Right lung (tissue), 10 donors: ENCODE measurements at places on chromosomes 16 and 17.

DNA sequence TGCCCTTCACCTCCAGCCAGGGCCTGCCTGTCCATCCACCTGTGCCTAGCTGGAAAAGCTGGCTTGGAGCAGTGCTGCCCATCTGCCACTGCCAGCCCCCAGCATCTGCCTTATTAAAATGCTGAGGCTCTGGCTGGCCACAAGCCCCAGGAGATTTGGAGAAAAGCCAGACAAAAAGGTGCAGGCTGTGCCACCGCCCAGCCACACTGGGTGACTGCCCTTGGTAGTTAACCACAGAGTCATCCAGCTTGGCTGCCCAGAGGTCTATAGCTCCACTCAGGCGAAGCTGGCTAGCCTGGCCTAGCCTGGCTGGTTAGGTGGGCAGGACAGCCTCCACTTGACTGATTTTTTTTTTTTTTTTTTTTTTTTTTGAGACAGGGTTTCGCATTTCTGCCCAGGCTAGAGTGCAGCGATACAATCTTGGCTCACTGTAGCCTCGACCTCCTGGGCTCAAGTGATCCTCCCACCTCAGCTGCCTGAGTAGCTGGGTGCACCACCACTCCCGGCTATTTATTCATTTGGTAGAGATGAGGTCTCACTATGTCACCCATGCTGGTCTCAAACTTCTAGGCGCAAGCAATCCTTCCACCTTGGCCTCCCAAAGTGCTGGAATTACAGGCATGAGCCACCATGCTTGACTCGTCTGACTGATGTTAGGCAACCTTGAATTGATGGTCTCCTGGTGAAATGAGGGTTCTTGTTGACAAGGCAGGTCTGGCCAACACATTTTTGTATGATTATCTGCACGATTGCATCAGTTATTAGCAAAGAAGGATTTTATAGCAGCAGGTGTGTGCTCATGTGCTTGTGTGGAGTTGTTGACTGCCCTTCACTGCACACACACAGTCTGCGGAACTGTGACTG, 103.8 kb downstream of the RAB11FIP4 start:
- no peak for DNase-seq

GRCh38 chr16:68898026-68898425, 54.7 kb downstream of the TANGO6 start:
- DNase-seq: no peak

DNA sequence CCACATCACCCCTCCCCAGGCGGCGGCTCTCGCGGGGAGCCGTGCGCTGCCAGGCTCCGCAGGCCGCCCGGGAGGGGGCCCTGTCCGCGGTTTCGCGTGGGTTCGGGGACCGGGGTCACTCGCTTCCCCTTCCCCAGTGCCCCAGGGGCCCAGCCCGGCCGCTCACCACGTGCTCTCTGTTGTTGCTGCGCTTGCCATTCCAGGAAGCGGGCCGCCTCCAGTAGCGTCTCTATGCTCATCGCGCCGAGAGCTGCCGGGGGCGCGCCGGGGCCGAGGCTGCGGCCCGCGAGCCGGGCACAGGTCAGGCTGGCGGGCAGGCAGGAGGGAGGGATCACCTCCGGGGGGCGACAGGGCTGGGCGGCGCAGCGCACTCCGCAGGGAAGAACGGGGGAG, 390 bp downstream of the MNT start:
- no peak for DNase-seq

- no peak for DNase-seq
Measured at GRCh38 chr17:56291226-56291805, 138.0 kb downstream of the ANKFN1 start.

- no peak for DNase-seq
Measured at GRCh38 chr17:13920413-13920812, 148.9 kb upstream of the COX10 start.

DNA sequence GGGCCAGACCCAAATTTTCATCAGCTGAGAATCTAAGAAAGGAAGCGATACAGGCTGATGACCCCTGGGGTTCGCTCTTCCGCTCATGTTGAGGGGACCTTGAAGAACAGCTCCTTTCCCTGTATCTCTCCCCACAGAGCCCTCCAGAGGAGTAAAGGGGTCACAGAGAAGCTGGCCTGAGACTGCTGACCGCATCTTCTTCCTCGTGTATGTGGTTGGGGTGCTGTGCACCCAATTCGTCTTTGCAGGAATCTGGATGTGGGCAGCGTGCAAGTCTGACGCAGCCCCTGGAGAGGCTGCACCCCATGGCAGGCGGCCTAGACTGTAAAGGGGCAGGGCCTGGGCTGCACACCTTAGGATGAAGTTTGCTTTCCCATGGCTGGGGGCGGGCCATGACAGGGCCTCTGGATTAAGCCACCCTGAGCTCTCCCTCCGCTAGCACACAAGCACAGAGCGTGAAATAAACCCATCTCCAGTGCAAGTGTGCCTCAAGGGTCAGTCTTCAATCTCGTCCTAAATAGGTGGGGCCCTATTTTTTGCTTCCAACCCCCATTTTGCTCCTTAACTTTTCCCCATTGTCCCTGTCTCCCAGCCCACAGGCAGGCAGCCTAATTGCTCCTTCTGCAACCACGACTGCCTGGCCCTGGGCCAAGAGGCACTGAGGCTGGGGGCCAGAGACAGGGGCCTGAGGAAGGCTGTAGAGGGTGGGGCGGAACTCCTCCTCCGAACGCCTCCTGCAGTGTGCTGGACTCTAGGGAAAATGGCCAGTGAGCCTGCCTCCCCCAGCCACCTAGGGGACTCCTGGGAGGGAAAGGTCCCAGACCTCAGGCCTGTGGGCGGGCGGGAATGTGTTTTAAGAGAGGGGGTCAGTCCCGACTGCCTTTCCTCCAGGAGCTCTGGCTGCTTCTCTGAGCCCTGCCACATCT, 3.6 kb downstream of the ZACN start:
- no peak for DNase-seq

GRCh38 chr16:17211797-17212196, 259.0 kb downstream of the XYLT1 start:
- DNase-seq: no peak

GRCh38 chr16:84618581-84619460, 943 bp upstream of the COTL1 start:
- no peak for DNase-seq
